Astrocyte of the spinal cord (primary cell): ENCODE measurements at places on chromosomes 4 and X.

DNA sequence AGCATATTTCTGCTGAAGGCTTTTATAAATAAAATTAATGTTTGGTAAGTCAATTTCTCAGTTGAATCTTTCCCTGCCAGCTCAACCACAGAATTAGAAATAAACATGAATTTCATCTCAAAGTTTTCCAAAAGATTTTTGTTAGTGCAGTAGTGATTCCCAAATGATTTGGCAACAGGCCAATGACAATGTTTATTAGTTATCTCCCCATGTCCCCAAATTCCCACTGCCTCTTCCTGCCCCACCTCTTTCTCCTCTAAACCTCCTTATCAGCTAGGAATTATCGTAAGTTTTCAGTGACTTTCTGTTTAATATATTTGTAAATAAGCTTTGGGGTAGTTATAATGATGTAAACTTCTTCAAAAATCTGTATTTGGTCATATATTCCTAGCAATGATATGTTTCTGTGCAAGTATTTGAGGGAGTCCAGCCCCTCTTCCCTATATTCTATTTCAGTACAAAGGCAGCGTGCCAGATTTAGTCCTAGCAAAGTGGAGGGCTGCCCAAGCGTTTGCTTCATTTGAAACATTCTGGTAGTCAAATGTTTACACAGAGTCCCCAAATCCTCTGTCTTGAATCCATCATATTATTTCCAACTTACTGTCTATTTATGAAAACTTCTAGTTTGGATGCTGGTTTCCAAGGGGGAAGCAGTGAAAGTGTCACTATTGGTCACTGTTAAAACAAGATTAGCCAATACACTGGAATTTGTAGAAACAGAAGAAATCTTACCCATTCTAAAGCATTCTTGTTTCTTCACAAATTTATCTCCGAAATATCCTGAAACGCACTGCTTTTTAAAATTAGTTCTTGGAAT lies 33.7 kb upstream of the ANKRD50 start:
- DNase-seq = no peak

DNA sequence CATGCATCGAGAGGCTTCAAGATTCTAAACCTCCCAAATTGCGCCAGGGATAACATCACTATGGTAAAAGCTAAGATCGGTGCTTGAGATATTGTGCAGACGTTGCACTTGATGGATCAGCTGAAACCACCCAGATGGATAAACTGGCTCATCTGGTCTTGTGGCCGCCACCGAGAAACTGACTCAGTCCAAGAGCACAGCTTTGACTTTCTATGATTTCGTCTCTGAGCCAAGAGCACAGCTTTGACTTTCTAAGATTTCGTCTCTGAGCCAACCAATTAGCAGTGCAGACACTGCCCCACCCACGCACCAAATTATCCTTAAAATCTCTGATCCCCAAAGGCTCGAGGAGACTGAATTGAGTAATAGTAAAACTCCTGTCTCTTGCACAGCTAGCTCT lies 687.2 kb downstream of the FAM133A start:
- no peak for DNase-seq

GRCh38 chrX:66053414-66053813 lies 13.5 kb upstream of the VSIG4 start:
- no peak for DNase-seq

DNA sequence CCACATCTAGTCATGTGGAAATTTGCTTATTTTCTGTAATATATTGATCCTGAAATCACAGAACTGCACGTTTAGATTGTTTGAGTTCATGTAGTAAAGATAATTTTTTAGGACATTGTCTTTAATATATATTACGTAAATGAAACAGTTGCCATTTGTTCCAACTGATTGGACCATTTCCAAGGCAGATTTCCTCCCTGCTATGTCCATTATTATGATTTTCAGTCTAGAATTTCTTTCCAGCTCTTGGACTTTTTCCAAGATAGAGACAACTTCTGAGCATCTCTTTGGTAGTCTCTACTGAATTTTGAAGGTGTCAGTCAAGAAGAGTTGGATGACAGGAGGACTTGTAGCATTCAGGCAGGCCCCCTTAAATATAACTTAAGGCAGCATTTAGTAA lies 94.6 kb downstream of the STIM2 start:
- DNase-seq = no peak

GRCh38 chr4:155774033-155774432 lies 15.2 kb downstream of the GUCY1B1 start:
- DNase-seq = no peak

GRCh38 chrX:103805860-103806259 lies 26.2 kb downstream of the RAB9B start:
- no peak for DNase-seq

DNA sequence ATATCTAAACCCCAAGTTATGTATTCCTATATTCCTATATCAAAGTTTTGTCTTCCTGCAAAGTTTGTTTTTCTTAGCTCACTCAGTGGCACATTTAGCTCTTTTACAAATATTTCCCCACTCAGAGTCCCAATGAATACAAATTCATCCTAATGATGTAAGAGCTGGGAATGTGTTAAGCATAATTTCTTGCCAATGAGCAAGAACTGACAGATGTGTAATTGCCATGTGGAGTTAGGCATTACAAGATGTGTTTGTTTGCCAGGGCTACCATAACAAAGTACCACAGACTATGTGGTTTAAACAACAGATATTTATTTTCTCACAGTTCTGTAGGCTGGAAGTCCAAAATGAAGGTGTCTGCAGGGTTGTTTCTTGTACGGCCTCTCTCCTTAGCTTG lies 302.1 kb downstream of the KCTD8 start:
- DNase-seq = no peak

- DNase-seq = peak; percentile 63
Measured at GRCh38 chr4:127732623-127733328, 2.6 kb downstream of the SLC25A31 start.

DNA sequence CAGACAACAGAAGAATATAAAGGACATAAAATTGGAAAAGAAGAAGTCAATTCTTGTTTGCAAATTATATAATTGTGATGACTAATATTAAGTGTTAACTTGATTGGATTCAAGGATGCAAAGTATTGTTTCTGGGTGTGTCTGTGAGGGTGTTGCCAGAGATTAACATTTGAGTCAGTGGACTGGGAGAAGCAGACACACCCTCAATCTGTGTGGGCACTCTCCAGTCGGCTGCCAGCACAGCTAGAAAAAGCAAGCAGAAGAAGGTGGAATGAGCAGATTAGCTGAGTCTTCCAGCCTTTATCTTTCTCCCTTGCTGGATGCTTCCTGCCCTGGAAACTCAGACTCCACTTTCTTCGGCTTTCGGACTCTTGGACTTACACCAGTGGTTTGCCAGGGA lies 51.7 kb downstream of the UBE2NL start:
- DNase-seq = no peak

DNA sequence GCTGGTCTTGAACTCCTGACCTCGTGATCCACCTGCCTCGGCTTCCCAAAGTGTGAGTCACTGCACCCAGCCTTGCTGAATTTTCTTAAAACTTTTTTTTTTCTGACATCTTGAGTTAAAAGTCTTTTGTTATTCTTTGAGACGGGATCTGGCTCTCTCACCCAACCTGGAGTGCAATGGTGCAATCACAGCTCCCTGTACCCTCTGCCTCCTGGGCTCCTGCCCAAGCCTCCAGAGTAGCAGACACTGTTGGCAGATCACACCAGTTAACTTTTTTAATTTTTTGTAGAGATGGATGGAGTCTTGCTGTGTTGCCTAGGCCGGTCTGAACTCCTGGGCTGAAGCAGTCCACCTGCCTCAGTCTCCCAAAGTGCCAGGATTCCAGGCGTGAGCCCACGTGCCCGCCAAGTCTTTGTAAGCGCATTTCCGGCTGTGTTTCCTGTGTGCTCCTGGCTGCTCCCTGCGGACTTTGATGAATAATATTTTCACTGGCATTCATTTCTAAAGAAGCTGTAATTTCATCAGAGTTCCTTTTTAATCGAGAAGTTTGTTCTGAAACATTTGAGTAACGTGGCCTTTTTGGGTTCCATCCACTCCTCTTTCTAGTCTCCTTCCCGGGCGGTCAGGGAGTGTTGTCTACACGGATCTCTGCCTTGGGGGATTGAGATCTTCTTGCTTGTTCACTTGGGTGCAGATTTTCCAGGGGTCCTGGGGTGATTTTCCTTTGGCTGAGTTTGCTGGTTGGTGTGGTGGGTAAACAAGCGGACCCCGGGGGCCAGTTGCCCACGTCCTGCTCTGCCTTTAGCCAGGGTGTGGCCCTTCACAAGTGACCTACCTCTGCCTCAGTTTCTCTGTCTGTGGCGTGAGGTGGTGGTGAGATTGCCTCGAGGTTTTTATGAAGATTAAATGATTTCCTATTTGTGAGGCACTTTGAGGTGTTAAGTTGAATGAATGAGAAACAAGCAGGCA lies 44.4 kb downstream of the PCGF3 start:
- peak; percentile 77 for DNase-seq

DNA sequence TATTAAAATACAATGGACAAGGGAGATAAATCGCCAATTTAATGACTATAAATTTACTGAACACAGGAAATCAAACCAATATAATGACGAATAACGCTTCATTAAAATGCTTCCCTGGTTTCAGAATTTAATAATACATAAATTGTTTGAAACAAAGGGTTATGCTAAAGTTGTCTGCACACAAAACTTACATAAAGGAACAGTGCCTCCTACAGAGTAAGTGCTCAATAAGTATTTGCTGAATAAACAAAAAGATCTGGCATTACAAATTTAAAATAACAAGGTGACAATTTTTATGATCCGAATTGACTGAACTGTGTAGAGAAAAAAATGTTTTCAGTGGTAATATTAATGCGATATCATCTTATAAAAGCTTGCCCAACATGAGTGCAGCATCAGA lies 69.6 kb downstream of the NOCT start:
- peak; percentile 29 for DNase-seq

- DNase-seq = no peak
Measured at GRCh38 chrX:39301036-39301435, 499.8 kb downstream of the MID1IP1 start.

- no peak for DNase-seq
Measured at GRCh38 chr4:40347472-40347871, 12.3 kb downstream of the CHRNA9 start.

- DNase-seq = no peak
Measured at GRCh38 chr4:18082236-18082635, 60.7 kb upstream of the LCORL start.

DNA sequence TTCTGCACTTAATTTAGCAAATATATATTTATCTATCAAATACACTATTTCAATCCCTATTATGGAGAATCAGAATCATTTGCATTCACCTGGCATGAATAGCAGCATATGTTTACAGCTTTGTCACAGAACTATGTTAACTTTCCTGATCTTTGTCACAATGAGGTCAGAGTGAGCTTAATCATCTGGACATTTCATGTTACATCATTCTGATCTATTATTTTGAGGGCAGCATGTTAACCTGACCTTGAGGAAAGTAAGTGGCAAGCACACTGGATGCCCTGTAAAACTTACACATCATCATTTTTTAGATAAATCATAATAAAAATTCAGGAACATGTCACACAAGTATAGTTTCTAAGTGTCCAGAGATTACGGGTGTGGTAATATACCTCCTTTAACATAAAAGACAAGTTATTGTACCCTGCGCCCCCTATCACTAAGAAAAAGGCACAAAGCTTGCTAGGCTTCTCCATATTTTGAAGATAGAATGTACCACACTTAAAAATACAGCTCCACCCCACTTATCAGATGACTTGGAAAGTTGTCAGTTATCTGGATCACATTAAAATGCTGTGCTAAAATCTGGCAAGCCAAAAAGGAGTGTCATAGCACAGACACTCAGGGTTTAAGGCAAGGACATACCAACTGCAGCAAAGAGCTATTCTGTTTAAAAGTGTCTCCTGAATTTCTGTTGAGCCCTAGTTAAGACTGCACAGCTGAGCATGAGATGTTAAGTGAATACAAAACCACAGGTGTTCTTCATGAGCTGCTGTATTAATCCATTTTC lies 182.7 kb upstream of the FAT4 start:
- no peak for DNase-seq
